ENCODE measurements at places on chromosomes 1 and 21.

DNA sequence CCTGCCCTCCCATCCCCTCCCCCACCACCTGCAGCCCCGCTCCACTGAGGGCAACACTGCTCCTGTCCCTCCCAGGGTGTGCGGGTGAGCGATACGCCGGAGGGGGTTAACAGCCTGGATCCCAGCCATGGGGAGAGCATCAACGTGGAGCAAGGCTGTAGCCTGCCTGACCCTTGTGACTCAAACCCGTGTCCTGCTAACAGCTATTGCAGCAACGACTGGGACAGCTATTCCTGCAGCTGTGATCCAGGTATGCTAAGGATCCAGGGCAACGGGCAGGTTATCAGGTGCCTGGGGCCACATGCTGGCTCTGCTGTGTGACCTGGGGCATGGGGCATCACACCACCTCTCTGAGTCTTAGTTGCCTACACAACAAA is 15.0 kb downstream of the CELSR2 start:
- DNase-seq: no peak

DNA sequence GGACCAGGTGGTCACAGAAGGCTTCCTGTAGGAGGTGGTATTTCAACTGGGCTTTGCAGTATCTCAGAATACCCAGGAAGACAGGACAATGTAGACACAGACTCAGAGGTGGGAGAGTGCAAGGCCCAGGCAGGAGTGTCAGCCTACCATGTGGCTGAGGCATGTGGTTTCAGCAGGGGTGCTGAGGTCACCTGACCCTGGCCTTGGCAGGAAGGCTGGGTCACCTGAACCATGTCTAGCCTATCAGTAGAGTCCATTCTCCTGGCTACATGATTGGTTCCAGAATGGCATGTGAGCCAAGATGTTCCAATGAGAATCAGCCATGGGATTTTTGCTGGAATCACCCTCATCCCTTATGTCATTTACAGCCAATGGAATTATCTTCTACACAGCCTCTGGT is 169.4 kb downstream of the ACTL8 start:
- DNase-seq: no peak

- no peak for DNase-seq
Observed at GRCh38 chr1:207799989-207800648, 48.3 kb downstream of the CD46 start.

- no peak for DNase-seq
Observed at GRCh38 chr1:210786546-210786945, 347.4 kb downstream of the KCNH1 start.

GRCh38 chr1:5415606-5416005 is 576.6 kb downstream of the NPHP4 start:
- no peak for DNase-seq

- DNase-seq: no peak
Observed at GRCh38 chr21:29217818-29218291, 80.9 kb upstream of the BACH1 start.

GRCh38 chr1:83815330-83815729 is 183.6 kb downstream of the TTLL7 start:
- no peak for DNase-seq

GRCh38 chr21:16644685-16645084 is 868.2 kb upstream of the CXADR start:
- no peak for DNase-seq

DNA sequence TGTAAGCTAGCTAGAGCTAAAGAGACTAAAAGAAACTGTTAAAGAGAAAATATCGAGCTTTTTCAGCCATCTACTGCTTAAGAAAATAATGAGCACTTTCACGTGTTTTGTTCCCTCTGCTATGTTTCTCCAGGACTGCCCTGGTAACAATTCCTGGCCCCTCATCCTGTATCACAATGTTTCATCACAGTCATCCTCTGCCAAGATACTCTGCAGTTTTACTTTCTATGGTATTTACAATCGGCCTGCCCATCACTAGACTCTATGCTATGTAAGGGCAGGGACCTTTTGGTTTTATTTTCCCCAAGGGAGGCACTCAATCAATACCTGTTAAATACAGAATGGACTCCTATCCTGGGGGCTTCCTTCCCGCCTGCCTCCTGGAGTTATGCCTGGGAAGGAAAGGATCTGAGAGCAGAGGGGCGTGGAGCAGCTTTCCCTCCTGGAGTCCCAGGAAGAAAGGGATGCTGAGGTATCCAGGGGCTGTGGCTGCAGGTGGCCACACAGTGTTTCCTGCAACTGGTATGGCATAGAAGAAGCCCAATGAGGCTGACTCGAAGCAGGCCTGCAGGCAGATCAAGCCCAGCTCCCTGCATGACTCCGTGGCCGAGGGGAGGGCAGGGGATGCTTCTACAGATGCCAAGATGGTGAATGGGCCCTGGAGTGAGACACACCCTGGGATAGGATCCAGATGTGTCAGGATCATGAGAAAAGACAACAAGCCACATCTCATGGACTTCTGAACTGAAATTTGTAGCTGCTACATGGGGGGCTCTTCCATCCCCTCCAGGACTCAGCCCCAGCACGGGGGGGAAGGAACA is 52.9 kb downstream of the MATN1 start:
- no peak for DNase-seq
